ENCODE measurements at places on chromosomes 6 and 20.

GRCh38 chr20:47024461-47024937 is 129.9 kb downstream of the EYA2 start:
- no peaks in the 10 kb centered on the region for H3K4me1 ChIP-seq
- no peak overlapping the region for H3K4me3 ChIP-seq
- no peak for DNase-seq
- H3K27ac ChIP-seq, result no peak overlapping the region
- H3K27me3 ChIP-seq, result peaks cover 41% of the 10 kb centered on the region

- no peak overlapping the region for H3K27ac ChIP-seq
- no peak overlapping the region for H3K4me3 ChIP-seq
- H3K27me3 ChIP-seq, result no peaks in the 10 kb centered on the region
- H3K4me1 ChIP-seq, result no peaks in the 10 kb centered on the region
- DNase-seq, result no peak
These were observed 69.1 kb downstream of the CBLN4 start for GRCh38 chr20:55936209-55936595.

DNA sequence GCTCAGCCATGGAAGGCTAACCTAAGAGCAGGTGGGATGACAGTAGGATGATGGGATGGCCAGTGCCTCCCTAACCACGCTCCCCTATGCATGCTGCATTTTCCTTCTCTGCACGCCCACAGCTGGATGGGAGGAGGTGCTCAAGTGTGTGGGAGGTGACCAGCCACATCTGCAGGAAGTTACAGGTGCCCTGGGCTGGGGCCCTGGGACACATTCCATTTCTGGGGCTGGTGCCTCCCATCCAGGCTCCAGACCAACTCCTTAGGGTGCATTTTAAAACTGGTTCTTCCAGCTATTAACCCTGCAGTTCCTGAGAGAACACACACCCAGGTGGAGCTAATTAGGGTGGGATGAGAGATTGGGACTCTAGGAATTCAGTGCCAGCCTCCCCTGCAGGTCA is 135.3 kb upstream of the ARMC2 start:
- no peaks in the 10 kb centered on the region for H3K27me3 ChIP-seq
- H3K27ac ChIP-seq, result no peak overlapping the region
- H3K4me1 ChIP-seq, result peaks cover 9% of the 10 kb centered on the region
- DNase-seq, result no peak
- H3K4me3 ChIP-seq, result no peak overlapping the region

DNA sequence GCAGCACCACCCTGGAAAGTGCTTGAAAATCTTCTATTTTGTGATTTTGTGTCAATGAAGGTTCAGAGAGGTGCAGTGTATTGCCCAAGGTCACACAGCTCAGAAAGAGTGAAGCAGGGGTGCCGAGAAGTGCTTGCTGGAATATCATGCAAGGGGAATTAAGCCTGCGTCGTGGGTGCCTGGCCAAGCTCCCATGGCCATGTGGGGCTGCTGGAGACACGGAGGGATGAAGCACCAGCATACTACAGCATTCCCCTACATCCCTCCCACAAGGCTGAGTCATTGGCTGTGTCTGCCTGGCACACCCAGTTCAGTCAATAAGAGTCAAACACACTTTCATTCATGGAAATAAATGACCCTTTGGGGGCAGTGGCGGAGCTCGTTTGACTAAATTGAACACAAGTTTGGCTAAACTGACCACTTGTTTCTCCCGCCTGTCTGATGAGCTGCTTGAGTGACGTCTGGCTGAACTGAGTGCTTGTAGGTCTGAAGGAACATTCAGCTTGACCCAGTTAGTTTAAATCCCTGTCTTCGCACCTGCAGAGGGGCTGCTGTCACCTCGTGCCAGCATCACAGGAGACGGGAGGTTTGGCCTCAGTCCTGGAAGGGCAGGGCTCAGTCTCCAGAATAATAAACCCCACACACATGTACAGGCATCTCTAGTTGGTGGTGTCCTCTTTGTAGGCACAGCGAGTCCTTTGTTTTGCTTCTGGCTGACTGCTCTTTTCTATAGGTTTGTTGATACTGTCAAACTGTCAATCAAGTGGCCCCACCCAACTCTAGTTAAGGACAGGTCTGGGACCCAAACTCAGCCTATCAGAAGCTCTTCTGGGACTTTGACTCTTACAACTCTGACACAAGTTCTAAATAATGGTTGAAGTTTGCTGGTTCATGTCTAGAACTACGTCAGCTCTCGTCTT is 8.4 kb upstream of the TGM2 start:
- H3K4me3 ChIP-seq, result no peak overlapping the region
- H3K4me1 ChIP-seq, result peaks cover 9% of the 10 kb centered on the region
- H3K27ac ChIP-seq, result no peak overlapping the region
- H3K36me3 ChIP-seq, result no peaks in the 10 kb centered on the region
- no peak for DNase-seq

Data from activated T-cell treated with anti-CD3 and anti-CD28 coated beads, Interleukin-2, amount 50 U/mL, for 24 hours (primary cell).